ENCODE measurements at places on chromosomes 3 and 15.

GRCh38 chr3:179304605-179305004, 18.2 kb upstream of the ZNF639 start:
- no peak for DNase-seq

- no peak for DNase-seq
Observed at GRCh38 chr3:48408823-48409281, 21.0 kb downstream of the PLXNB1 start.

DNA sequence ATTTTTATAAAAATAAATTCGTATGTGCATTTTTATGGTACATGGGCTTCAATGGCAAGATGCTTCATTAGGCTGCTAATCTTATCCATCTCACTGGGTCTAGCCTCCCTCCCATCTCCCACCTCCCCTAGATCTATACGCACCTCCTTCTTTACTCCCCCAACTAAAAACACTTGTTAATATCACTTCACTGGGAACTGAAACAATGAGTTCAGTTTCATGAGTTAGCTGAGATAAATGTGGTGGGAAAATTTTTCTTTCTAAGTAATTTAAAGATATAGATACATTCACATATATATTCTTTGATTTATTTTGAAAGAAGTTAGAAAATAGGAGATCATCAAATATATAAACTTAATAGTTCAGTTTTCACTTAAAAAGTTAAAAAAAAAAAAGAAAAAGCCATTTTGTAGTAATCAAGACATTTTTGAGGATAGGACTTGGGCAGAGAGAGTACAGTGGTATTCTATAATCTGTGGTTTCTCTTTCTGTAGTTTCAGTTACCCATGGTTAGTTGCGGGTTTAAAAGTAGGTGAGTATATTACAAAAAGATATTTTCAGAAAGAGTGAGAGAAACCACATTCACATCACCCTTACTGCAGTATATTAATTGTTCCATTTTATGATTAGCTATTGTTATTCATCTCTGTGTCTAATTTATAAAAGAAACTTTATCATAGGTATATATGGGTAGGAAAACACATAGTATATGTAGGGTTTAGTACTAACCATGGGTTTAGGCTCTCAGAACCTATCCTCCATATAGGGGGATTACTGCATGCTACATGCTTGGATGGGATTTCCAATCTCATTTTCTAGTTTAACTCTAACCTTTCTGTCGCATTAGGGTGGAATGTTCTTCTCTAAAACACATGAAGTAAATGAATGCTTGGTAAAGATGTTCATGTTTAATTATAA, 316.0 kb upstream of the CBLB start:
- DNase-seq = no peak

GRCh38 chr3:71987828-71988227, 202.9 kb upstream of the PROK2 start:
- no peak for DNase-seq

GRCh38 chr3:65483011-65483410, 555.7 kb downstream of the MAGI1 start:
- no peak for DNase-seq

- no peak for DNase-seq
Observed at GRCh38 chr3:195080571-195081151, 190.3 kb downstream of the XXYLT1 start.

DNA sequence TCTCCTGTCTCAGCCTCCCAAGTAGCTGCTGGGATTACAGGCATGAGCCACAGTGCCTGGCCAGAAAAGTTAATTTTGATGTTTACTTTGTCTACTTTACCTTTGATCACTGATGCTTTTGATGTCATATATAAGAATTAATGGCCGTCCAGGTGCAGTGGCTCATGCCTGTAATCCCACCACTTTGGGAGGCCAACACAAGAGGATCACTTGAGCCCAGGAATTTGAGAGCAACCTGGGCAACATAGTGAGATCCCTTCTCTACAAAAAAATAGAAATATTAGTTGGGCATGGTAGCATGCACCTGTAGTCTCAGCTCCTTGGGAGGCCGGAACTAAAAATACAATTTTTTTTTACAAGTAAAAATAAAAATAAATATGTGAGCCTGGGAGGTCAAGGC, 6.8 kb upstream of the INO80 start:
- DNase-seq = no peak

- DNase-seq = no peak
Observed at GRCh38 chr15:84891339-84891738, 6.9 kb downstream of the SLC28A1 start.

GRCh38 chr3:169945313-169945712, 21.3 kb upstream of the SEC62 start:
- no peak for DNase-seq

- DNase-seq = no peak
Observed at GRCh38 chr3:36992806-36993325, at the start of gene EPM2AIP1. TSS of gene EPM2AIP1 (minus strand) at chr3:36993131. CDS start at chr3:36993077, 54 bp downstream.

- DNase-seq = no peak
Observed at GRCh38 chr3:141793476-141794260, 30.5 kb downstream of the GRK7 start.

DNA sequence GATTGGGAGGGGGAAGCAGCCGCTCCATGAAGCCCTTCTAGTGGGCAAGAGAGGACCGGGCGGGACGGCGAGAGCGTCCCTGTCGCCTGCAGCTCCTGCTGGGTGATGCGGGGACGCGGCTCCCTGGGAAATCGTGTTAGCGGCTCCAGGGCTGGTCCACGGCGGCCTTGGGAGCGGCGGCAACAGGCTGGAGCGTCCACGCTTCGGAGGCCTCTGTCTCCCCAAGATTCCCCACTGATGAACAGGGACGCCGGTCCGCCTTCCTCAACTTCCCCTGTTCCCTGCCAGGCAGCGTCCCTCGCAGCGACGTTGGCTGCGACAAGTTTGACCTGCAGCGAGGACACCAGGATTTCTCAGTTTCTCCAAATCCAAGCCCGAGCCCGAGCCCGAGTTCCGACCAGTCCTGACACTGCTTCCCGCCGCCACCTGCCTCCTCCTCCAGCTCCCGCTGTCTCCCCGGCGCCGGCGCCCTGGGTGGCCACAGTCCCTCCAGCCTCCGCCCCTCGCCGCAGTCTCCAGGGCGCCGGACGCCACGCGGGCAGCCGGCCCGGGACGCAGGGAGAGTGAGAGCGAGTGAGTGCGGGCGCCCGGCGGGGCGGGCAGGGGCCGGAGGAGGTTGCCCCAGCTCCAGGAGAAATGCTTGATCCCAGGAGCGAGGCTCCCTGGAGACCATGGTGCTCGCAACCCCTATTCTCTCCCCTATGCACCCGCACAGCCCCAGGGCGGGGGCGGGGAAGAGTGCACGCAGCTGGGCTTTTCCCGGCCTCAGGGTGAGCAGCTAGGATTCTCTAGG, 78.1 kb upstream of the RNF7 start:
- DNase-seq = peak; percentile 42

DNA sequence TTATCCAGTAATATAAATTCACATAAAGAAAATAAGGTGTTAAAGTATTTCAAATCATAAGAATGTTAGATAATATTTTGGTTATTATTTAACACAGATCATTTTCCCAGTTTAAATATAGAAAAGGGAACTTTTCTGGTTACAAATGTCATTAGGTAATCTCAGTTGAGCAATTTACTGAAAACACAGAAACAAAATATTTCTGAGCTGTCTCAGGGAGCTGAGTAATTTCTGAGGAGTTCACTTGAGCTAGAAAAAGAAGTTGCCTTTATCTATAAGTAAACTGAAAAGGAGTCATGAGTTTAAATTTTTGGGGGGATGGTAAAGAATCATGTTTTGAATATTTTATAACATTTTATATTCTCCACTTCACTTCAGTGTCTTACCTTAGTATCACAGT, 855.4 kb upstream of the ARPP21 start:
- no peak for DNase-seq

DNA sequence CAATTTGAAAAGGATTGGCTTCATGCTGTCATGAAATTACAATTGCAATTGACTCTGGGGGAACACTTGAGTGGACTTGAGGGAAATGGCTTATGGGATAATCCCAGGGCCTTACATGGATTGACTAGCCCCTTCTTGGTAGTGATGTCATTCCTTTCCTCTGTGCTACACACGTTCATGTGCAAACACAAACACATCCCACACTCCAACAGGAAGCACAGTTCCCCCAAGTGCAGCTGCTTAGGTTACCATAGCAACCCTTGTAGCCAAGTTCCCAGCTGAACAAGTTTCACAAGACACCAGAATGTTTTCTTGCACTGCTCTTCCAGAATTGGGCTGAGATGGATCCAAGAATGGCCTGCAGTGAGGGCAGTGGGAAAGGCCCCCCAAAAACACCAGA, 217.0 kb downstream of the ZNF621 start:
- DNase-seq = no peak

DNA sequence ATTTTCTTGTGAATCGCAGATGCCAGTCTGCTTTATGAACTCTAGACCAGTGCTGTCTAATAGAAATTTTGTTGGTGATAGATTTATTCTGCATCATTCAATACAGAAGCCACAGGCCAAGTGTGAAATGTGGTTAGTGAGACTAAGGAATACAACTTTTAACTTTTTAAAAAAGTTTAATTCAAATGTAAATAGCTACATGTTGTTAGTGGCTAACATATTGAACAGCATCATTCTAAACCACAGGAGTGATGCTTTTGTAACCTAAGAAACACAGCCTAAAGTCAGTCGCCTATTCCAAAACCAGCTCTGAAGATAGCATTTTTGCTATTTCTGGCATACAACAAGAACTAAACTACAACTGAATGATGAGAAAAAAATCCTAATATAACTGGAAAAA, 164.8 kb upstream of the CBLB start:
- no peak for DNase-seq

DNA sequence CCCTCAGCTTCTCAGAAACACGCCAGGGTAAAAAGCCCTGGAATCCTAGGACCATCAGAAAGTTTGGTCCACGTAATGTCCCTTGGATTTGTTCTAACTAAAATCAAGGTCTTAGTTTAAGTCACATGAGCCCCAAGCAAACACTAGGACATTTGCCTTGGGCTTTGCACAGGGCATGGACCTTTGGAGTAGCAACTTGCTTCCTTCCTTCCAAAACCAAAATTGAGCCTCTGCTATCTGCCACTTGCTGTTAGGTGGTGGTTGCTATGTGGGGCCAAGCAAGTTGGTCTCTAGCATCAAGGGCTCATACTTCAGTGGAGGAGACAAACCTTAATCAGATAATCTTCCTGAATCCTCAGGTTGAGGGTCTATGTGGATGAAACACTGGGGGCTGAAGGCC, 4.0 kb upstream of the DAG1 start:
- no peak for DNase-seq

DNA sequence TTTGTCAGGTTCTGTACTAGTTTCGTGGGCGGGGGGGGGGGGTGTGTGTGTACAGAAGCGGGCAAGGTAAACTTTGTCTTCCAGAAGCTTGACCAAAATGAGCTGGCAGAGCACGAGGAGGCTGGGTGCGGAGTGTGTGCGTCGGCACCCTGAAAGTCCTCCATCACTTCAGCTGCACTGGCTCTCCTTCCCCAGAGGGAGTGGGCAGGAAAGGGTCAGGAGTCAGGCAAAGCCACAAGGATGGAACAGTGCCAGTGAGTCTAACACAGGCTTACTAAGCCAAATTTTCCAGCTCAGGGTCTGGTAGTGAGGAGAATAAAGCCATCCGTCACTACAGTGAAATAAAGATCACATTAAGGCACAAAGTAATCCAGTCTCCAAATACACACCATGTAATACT, 11.9 kb upstream of the SH3GL3 start:
- no peak for DNase-seq

DNA sequence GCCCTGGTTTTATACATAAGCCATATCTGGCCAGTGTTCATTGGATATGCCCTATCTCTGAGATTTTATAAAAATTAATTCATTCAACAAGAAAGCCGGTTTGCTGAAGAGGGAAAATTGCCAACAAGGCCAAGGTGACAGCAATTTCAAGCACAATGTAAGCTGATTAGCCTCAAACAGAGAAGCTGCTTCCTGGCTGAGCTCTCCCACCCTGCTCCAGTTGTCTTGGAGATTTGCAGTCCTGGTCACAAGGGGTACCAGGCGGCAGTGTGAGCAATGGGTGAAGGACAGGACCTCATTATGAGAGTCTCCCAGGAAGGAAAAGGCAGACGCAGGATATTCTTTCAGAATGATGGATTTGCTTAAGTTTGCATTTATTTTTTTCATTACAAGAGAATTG, 5.4 kb upstream of the THSD4 start:
- no peak for DNase-seq

DNA sequence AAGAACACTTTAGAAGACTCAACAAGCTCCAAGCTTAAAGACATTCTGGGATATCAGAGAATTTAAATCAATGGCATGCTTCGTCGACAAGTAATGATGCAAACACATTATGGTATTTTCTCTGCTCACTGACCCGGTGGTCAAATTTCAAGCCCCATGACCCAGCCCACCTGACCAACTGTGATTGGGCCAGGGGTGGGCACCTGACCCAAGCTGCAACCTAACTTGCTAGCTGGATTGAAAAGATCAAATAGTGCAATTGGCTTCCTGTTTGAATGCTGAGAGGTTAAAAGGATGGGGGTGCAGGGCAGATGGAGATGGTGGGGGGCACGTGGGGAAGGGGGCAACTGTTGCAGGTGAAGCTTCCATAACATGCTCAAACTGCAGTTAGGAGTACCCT, 250.4 kb downstream of the CLSTN2 start:
- no peak for DNase-seq

GRCh38 chr15:51846463-51847230, 17.2 kb downstream of the TMOD3 start:
- no peak for DNase-seq

GRCh38 chr3:63617391-63617790, 35.1 kb upstream of the SNTN start:
- no peak for DNase-seq

DNA sequence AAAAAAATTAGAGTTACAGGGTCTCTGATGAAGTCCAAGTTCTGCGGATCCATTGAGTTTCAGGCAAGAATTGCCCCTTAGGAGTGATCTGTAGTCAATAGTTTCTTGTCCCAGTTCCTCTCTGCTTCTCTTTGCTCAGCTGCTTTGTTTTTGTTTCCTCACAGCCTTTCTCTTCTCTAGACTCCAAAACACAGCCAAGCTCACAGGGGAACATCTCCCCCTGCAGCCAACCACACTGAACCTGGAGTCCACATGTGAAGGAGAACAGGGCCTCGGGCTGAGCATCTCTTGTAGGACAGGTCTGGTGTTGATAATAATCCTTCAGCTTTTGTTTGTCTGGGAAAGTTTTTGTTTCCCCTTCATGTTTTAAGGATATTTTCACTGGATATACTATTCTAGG, 202.6 kb upstream of the ATP10A start:
- DNase-seq = no peak

GRCh38 chr3:126854666-126855065, 128.2 kb upstream of the PLXNA1 start:
- DNase-seq = no peak

- no peak for DNase-seq
Observed at GRCh38 chr15:72006382-72006781, 111.6 kb downstream of the MYO9A start.

DNA sequence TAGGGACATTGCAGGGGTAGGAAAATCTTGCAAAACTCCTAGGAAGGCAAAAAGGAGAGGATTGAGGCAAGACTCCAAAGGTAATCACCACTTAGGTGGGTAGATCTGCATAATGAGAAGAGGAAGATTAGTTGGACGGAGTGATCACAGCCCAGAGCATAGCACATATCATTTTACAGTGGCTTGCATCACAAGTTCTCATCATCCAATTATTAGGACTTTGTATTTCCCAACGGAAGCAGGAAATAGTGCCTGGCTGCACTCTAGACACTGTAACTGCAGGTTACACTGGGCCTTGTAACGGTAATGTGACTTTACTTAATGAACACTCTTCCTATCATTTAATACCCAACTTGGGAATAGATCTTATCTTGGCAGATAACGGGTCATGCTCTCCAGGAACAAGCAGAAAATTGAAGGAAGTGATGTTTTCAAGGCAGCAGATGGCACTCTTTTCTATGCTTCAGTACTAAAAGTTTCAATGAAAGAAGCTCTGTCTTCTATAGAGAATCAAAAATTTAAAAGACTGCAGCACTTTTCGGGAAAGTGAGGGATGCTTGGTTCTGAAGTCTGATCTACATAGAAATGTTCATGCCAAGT, 101.9 kb upstream of the KCNMB2 start:
- DNase-seq = no peak

Measured in NCI-H1930 (cell line).